ENCODE measurements at places on chromosomes 13 and 19.
A peak's percentile ranks its signal among the peaks of the same experiment; 100 is the strongest.

GRCh38 chr13:40221460-40222201 lies 444.8 kb downstream of the FOXO1 start:
- no peak for DNase-seq

DNA sequence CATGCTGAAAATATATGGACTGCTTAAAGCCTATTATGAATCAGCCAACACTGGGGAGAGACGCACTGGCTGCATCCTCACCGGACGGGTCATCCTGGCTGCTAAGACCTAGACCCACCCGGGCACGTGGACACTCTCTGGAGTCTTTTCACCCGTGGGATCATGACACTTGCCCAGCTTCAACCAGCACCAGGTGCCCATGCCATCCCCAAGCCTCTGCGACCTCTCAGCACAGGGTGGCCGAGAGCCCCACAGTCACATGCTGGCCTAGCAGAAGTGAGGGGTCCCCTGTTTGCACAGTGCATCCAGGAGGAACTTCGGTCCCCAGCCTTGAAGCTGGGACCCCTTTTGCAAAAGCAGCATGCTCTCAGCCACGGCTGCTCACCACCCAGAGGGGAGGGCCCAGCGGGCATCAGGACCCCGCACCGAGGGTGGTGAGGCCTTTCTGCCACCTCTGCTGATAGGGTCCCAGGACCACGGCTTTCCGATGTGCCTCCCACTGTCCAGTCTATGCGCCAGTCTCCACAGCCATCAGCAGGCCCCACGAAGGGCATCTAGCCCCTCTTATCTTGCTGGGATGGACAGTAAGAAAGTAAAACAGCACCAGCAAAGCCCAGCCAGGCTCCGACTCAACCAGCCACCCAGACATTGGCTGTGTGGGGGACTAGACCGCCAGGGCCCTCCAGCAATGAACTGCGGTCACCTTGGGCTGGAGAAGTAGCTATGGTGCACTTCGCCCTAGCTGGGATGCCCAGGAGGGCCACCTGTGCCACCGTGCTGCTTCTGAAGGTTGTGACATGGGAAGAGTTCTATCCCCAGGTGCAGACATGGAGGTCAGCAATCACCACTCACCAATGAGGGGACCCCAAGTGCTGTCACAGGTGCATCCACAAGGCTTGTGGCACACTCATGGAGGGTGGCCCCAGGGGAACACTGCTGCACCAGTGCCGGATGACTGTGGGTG lies 73.1 kb downstream of the CEBPG start:
- DNase-seq, result peak; percentile 70

- no peak for DNase-seq
Observed at GRCh38 chr19:18520848-18521691, 800 bp downstream of the ELL start.

DNA sequence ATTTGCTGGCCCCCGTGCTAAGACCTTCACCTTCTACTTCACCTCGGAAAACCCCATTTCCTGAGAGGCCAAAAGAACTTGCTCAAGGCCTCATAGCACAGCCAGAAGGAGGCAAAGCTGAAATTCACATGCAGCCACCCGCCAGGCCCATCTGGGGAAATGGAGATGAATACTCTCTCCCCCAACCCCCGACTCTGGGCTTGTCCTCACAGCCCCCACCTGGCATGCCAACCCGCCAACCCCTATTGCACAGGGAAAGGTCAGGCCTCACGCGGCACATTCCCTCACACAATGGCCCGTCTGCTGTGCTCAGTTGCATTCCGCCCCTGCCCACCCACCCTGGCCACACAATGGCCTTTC lies 3.2 kb downstream of the PRX start:
- no peak for DNase-seq

DNA sequence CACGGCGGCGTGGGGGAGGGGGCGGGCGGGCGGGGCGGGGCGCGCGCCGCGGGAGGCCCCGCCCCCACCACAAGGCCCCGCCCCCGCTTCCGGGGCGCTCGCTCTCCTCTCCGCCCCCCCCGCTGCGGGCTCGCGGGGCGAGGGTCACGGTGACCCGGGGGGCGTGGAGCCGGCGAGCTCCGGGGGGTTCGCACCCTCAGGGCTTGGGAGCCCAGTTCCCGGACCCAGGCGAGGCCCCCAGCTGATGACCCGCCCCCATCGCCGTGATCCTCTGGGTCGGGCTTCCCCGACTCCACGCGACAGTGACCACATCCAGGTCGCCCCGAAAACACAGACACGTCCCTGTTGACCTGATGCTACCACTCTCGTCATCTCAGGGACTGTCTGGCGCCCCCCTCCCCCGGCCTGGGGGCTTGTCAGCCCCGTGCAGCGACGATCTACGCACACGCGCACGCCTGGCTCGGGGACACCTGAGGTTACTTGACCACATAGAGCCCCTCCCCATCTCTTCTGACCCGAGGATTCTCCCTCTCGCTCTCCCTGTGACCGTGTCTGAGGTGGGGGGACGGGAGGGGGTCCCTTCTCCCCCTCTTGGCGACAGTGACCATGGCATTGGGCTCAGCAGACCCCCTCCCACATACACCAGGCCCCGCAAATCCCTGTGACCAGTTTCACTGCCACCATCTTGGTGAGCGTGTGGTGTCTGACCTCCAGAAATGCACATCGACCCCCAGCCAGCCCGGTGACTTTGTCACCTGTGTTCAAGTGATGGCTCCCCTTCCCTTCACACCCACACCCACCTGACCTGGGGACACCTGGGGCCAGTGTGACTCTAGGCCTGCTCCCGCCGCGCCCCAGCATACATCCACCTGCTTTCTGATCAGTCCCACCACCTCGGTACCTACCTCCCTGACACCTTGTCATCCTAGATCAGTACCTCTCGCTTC lies 670 bp downstream of the MAP2K7 start:
- DNase-seq, result no peak

GRCh38 chr19:45492627-45493470 lies 4.0 kb downstream of the RTN2 start:
- DNase-seq, result no peak

DNA sequence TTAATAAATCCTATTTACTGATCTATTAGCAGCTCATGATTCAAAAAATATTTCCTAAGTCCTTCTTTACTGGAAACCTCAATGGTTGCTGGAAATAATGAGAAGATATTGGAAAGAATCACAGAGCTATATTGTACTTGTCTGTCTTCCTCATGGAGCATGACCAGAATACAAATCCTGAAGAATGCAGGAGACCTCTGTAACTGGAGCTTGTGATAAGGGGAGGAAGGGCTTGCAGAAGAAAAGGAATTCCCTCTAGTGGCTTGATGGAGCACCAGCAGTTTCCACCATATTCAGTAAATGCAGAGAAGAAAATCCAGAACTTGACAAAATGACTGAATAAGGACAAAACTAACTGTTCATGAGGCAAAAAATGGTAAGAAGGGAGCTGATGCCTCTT lies 1333.1 kb downstream of the EFNB2 start:
- DNase-seq, result no peak

GRCh38 chr19:12946092-12946721 lies 545 bp downstream of the RAD23A start:
- DNase-seq, result no peak

DNA sequence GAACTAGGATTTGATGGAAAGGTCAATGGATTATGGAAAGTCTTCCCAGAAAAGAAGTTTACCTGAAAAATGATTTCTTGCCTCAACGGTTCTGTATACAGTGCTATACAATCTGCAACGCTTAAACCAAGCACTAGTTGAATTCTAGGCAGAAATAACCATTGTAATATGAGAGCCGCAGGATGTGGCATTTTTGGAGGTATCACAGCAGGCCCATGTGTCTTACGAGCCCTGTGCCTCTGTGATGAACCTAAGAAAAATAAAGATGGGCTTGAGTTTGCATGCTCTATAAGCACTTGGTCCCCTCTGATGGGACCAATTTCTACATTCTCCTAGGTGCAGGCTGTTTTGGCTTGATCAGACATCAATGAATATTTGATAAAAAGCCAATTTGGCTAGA lies 78.7 kb upstream of the RFC3 start:
- no peak for DNase-seq

DNA sequence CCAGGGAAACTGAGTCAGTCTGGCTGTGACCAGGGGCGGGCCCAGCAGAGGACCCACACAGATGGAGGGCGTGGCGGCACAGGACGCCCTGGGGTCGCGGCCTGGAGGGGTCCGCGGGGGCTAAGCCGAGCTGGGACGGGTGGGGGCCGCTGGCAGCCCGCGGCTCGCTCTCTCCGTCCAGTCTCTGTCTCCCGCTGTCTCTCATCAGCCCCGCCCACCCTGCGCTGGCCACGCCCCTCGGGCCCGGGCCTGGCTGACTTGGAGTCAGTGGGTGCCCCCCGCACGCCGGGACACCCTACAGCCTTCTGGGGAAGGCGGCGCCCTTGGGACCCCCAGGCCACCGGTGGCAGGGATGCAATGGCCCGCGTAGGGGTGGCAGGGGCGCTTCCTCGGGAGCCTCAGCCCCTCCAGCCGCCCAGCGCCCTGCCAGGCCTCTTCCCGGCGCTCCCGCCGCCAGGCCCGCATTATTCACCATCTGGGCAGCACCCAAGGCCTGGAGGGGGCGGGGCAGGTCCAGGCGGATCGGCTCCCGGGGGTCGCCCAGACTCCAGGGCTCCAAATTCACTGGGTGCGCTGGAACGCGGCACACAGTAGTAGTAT lies at the start of gene TBXA2R:
TBXA2R (minus strand) TSS at position 186 of the 600 bp plus-strand sequence. CDS start 6,241 bp downstream, outside the sequence.
- DNase-seq, result no peak

GRCh38 chr13:62997038-62997599 lies 1581.5 kb upstream of the PCDH20 start:
- DNase-seq, result no peak

DNA sequence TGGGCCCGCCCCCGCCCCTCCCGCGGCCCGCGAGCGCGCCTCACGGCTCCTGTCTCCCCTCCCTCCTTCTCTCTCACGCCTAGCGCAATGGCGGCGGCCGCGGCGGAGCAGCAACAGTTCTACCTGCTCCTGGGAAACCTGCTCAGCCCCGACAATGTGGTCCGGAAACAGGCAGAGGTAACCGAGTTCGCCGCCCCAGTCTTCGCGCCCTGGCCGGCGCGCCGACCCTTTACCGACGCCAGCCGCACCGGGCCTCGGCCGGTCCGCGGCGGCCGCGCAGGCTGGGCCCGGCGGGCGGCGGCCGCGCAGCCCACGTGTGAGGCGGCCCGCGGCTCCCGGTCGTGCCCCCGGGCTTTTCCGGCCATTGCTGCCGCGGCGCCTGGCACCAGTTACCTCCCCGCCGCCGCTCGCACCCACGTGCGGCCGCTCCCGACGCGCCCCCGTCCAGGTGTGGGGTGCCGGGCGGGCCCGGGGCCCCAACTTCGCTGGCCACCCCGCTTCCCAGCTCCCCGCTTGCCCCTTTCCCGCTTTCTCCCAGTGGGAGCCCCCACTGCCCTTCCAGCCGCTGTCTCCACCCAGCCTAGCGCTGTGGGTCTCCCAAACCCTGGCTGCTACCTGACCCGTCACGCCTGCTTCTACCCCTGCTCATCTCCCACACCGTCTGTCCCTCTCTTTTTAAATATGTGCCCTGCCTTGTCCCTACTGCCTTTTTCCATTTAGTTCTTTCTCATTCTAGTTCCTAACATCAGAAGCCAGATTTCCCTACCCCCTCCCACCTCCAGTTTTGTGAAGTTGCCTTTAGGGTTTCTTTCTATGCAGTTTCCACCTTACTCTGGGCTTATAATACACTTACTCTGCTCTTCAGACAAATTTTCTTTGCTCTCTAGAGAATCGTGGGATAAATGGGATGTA lies 23.4 kb downstream of the IPO5 start:
- DNase-seq, result peak; percentile 68

- no peak for DNase-seq
Observed at GRCh38 chr13:105721016-105721415, 814.4 kb downstream of the EFNB2 start.
